ENCODE measurements at places on chromosomes 4 and X.

- no peak for DNase-seq
Observed at GRCh38 chr4:14835288-14835687, 167.0 kb upstream of the CPEB2 start.

GRCh38 chr4:35052546-35052945 lies 1191.8 kb downstream of the ARAP2 start:
- no peak for DNase-seq

- DNase-seq, result no peak
Observed at GRCh38 chr4:110660755-110661154, 37.9 kb upstream of the PITX2 start.

- peak; percentile 46 for DNase-seq
Observed at GRCh38 chrX:47879463-47879862, 42.8 kb downstream of the ZNF81 start.

GRCh38 chrX:73457306-73457705 lies 10.5 kb downstream of the CDX4 start:
- DNase-seq, result no peak
